ENCODE measurements at places on chromosomes 6 and 20.

- DNase-seq: peak; percentile 67
These were observed 159.8 kb downstream of the ZFP64 start for GRCh38 chr20:52031563-52032303.

DNA sequence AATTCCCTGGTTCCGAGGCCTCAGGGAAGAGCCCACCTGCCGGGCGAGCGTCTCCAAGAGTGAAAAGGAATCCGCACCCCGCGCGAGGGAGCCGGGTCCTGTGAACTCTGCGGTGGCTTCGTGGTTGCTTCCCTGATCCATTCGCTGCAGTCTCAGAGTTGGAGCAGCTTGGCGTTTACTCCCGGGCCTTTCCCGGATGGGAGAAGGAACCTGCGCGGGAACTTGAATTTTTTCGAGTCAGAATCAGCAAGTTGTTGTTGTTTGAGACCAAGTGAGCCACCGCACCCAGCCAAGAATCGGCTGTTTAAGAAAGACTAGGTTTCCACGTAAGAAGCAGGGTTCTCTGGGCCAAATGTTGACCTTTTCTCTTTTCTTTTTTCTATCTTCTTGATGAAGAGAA, 12.9 kb downstream of the PRSS16 start:
- DNase-seq: no peak

GRCh38 chr6:37691904-37692806, 5.5 kb downstream of the MDGA1 start:
- peak; percentile 67 for DNase-seq

DNA sequence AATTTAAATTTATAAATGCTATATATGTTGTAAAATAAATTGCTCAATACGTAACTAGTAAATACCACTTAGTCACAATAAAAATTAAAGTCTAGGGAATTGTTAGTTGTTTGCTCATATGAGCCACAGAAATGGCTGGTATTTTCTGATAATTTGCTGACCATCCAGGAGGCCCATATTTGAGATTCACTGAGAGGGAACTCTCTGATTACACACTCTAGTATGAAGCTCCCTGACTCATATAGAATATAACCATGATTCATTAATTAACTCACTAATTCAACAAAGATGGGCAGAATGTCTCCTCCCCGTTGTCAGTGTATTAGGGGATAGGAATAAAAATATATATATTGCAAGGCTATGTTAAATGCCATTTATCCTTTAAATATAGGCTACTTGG, 46.6 kb upstream of the TMEM30A start:
- DNase-seq: no peak

GRCh38 chr6:169638915-169639314, 62.9 kb downstream of the WDR27 start:
- no peak for DNase-seq

DNA sequence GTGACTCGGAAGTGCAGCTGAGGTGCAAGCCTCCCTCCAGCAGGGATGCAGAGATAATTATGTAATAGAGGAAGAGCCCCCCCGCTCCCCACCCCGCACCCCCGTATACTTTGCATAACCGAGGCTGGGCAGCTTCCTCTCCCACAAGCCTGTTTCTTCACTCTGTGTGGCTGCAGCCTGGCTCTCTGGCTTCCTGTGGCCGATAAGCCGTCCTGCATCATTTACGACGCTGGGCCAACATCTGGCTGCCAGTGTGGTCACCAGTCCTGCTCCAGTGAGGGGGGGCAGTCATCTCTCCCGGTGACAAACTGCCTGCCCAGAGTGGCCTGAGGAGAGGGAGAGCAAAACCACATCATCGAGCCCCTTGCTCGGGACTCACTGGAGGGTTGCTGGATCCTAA, 59.2 kb downstream of the RBM38 start:
- DNase-seq: no peak

GRCh38 chr6:20454204-20454824, 52.6 kb downstream of the E2F3 start:
- no peak for DNase-seq

DNA sequence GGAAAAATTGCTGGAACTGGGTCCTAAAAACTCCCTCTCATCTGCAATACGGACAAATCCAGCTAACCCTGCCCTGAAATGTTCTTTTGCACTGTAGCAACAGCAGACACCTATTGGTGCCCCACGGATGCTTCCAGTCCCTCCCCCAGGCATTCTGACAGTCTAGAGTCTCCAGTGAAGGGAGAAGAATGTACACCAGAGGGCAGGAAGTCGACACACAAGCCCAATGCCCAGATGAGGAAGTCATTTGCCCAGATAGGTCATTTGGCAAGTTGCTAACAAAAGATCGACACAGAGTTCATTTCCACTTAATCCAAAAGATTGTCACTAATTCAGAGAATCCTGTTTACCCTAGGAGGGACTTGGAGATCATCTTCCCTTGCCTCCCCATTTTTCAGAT, 293.0 kb upstream of the PRDM1 start:
- DNase-seq: no peak

DNA sequence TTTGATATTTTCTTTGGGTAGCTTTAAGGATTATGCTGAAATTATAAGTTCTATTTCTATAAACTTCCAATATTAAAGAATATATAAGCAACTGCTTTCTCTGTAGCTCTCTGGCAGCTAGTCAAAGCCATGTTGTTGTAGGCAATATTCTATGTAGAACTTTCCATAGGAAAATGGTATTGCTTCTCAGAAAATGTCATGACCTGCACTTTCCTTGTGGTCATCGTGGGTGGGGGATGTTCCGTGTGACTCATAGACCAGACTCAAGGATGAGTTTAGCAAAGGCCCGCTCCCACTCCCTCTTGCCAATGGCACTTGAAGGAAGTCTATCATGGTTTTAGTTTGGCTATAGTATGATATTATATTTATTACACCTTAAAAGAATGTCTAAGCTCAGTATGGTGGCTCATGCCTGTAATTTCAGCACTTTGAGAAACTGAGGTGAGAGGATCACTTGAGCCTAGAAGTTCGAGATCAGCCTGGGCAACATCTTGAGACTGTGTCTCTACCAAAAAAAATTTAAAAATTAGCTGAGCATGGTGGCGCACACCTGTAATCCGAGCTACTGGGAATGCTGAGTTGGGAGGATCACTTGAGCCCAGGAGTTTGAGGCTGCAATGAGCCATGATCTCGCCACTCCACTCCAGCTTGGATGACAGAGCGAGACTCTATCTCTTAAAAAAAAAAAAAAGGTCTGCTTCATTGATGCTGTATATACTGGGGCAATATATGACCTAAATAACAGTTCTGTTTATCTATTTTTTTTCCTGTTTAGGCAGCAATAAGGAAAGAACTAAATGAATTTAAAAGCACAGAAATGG, 36.6 kb upstream of the LTV1 start:
- DNase-seq: peak; percentile 11

- DNase-seq: no peak
These were observed 51.3 kb downstream of the ADAT2 start for GRCh38 chr6:143399176-143399575.

GRCh38 chr20:57024849-57025248, 241.6 kb downstream of the BMP7 start:
- DNase-seq: no peak

DNA sequence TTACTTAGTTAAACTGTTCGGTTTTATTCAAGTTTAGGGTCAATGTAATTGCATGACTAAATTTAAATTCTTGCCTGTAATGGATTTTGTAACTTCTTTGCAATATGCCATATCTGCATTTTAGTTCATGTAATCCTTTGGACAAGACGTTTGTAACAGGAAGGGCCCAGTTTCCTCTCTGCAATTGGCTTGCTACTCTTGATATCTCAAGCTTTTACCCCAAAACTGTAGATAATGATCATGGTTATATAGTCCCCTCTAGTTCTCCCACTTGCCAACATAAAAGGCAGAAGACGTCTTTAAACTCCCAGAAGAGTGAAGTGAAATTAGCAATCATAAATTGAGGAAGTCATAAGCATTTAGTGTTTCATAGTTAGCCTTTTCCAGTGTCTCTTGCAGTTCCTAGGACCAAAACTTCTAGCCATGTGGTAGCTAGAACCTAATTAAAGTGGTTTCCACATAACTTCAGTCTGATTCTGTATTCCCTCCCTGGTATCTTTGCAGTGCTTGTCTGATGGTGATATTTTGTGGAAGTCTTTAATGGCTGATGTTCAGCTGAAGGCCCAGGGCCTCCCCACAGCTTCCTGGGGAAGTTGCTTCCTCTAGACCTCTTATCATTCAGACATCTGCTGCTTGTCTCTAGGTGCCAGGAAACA, 117.8 kb upstream of the SUPT3H start:
- no peak for DNase-seq

DNA sequence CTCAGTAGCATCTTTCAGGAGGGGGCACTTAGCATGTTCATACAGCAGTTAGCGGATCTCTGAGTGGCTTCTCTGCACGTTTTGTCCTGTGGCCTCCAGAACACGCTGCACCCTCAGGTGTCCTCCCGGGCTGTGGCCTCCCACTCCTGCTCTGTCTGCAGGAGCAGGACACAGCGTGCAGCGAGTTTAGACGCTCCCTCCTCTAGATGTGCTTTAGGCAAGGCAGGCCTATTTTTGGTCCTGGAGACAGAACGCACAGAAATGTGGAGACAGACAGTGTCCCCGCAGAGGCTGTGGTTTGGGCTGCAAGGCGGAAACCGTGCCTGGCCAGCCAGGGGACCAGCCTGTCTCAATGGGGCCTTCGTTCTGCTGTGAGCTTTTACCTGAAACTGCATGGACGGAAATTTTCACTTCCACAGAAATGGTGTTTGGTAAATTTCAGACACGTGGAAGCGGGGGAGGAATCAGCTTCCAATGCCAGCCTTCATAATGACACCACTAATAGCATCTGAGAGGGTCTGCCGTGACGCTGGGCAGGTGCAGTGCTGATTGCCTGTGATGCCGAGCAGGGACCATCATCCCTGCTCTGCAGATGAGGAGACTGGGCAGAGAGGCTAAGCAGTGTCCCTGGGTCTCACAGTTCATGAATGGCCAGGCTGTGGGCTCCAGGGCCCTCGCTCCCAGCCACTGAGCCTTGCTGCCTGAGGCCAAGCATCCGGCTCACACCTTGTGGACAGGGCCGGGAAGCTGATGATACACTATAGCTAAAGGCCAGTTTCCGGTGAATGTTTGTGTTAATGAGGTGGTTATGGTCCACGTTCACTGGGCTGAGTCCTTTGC, 120.9 kb downstream of the SYCP2 start:
- no peak for DNase-seq

DNA sequence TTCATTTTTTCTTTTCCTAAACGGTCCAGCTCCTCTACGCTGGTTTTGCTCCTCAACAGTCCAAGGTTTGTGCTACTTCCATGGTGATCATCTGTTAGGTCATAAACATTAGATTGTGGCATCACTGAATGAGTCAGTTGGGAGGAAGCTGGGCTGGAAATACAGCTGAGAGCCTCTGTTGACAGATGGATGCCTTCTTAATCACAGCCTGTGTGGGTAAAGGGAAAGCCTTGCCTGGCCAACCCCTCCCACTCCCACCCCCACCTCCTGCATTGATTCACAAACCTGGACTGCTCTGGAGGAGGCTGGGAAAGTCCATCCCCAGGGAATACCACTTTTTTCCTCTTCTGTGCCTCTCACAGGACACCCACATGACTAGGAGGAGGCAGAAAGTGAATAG, 180.6 kb upstream of the CCN2 start:
- peak; percentile 70 for DNase-seq

DNA sequence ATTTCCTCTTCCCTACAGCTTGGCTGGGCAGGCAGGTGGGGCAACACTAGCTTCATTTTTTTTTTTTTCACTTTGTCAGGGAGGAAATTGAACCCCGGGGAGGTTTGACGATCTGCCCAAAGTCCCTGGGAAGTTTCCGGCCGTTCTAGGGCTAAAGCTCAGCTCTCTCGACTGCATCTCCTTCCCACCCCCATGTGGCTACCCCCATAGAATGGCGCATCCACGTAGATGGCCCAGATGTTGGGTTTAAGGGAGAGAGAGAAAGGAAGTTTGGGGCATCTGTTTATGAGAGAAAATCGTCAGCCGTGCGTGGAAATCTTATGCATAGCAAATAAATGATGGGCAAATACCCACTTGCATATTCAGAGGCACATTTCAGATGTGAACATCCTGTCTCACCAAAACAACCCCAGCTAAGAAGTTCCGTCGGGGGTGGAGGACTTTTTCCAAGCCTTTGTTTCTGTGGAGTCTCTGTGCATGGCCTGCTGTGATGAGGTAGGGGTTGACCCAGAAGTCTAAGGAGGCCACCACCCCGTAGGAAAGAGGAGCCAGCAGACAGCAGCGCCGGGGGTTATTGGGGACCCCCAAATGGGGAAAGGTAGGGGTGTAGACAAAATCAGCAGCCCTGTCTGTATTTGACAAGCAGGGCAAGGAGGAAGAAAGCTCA, 40.5 kb upstream of the ZNF831 start:
- no peak for DNase-seq

DNA sequence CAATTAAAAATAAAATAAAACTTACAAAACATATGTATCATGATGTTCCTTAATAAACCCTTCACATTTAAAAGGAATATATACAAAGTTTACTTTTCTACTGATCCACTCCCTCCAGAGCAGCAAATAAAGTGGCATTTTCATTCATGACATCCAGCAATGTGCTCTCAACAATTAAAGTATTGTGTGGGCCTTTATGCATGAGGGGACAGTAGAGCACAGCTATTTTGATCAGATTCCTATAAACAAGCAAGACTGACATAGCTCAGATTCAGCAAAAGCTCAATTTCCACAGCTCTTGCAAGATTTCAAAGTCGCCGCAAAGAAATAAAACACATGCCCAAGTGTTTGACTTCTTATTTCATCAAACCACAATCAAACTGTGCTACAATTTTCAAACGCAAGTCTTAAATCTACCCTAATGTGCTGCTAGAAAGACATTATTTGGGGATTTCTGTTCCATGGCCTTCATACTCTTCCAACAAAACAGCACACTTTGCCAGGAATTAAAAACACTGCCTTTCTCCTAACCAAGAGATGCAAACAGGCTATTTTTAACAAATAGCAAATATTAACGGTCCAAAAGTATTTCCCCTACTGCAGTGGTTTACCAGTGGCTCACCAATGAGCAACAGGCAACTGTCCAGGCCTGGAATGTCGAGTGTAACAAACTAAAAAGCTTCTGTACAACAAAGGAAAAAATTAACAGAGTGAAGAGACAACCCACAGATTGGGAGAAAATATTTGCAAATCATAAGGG, 52.3 kb downstream of the MBOAT1 start:
- DNase-seq: peak; percentile 64

- no peak for DNase-seq
These were observed 159.5 kb downstream of the MEI4 start for GRCh38 chr6:77812304-77812703.

DNA sequence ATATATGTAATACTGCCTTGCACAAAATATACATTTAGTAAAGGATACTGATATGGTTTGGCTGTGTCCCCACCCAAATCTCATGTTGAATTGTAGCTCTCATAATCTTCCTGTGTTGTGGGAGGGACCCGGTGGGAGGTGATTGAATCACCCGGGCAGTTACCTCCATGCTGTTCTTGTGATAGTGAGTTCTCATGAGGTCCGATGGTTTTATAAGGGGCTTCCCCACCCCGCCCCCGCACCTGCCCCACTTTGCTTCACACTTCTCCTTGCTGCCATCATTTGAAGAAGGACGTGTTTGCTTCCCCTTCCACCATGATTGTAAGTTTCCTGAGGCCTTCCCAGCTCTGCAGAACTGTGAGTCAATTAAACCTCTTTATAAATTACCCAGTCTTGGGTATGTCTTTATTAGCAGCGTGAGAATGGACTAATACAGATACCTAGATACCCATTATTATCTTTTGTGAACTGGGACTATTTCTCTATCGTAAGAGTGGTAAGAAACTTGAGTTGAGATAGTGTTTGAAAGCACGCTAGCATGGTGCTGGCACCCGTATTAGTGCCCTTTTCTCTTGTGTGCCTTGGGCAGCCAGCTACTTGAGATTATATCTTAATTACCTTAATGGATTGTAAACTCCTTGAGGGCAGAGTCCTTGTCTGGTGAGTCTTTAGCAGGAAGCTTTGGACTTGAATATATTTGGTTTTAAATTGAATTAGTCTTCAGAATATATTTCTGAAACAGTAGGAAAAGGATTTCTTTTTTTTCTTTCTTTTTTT, 25.6 kb downstream of the TOP1 start:
- no peak for DNase-seq
